ENCODE measurements at places on chromosomes 16 and 17. TPM values are rescaled to one million over a fixed set of nuclear protein-coding genes. Genes with fewer than 3 reads are reported as not detected.

The SPEM2 gene
- not detected for polyA plus RNA-seq

The KRT15 gene
- polyA plus RNA-seq, result 0.15 TPM

The PRKCB gene
- 0.62 TPM for polyA plus RNA-seq

The TMEM238L gene
- polyA plus RNA-seq, result 3.2 TPM

The TNFRSF17 gene
- polyA plus RNA-seq, result not detected

The KRTAP4-2 gene
- polyA plus RNA-seq, result not detected

The SLFN14 gene
- polyA plus RNA-seq, result not detected

The RAB26 gene
- 3.0 TPM for polyA plus RNA-seq

The ZG16 gene
- polyA plus RNA-seq, result not detected

The AGRP gene
- polyA plus RNA-seq, result 2.7 TPM

The ABCA9 gene
- polyA plus RNA-seq, result 0.45 TPM

The CCL4L2 gene
- polyA plus RNA-seq, result 3.4 TPM

The SRRM2 gene
- polyA plus RNA-seq, result 386 TPM

The GPR179 gene
- not detected for polyA plus RNA-seq

The C1QTNF8 gene
- not detected for polyA plus RNA-seq

The BCAR1 gene
- polyA plus RNA-seq, result 69.1 TPM

The SOCS3 gene
- polyA plus RNA-seq, result 31.2 TPM

The KCNAB3 gene
- polyA plus RNA-seq, result 0.71 TPM

The TEKT1 gene
- not detected for polyA plus RNA-seq

The PRDM7 gene
- polyA plus RNA-seq, result not detected

The HIGD1B gene
- polyA plus RNA-seq, result 3.2 TPM

The RGS9 gene
- polyA plus RNA-seq, result 7.2 TPM

The TSPAN10 gene
- polyA plus RNA-seq, result 1.9 TPM

The CRAMP1 gene
- polyA plus RNA-seq, result 2.9 TPM

The CTRB1 gene
- not detected for polyA plus RNA-seq

The KRT31 gene
- not detected for polyA plus RNA-seq

The ASPA gene
- 24.2 TPM for polyA plus RNA-seq

The HGS gene
- polyA plus RNA-seq, result 85.5 TPM

The CNGB1 gene
- not detected for polyA plus RNA-seq

The MT1A gene
- polyA plus RNA-seq, result 3.1 TPM

The CCL15 gene
- 22.2 TPM for polyA plus RNA-seq

The PPY gene
- polyA plus RNA-seq, result not detected

The G6PC1 gene
- polyA plus RNA-seq, result 10.5 TPM
